ENCODE measurements at places on chromosomes 1 and 21.

GRCh38 chr1:66523562-66523961 is 10.4 kb upstream of the SGIP1 start:
- DNase-seq: no peak

DNA sequence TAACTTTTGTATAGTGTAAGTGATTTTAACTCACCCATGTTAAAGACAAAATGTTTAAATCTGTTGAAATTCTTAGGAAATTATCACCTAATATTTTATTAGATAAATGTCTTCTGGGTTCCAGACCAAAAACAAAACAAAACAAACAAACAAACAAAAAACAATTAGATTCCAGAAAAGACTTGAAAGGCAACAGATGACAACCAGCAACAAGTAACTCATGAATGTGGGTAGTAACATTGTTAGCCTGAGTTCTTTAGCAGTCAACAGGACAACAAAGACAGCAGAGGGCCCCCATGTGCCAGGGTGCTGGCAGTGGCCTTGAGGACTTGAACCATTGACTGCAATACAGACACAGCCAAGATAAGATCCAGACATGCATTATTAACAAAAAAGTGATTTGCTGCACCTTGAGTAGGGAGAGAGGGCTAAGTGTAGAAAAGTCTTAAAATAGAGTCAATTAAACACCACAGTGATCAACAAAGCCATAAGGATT is 2.4 kb upstream of the CD247 start:
- DNase-seq: no peak

DNA sequence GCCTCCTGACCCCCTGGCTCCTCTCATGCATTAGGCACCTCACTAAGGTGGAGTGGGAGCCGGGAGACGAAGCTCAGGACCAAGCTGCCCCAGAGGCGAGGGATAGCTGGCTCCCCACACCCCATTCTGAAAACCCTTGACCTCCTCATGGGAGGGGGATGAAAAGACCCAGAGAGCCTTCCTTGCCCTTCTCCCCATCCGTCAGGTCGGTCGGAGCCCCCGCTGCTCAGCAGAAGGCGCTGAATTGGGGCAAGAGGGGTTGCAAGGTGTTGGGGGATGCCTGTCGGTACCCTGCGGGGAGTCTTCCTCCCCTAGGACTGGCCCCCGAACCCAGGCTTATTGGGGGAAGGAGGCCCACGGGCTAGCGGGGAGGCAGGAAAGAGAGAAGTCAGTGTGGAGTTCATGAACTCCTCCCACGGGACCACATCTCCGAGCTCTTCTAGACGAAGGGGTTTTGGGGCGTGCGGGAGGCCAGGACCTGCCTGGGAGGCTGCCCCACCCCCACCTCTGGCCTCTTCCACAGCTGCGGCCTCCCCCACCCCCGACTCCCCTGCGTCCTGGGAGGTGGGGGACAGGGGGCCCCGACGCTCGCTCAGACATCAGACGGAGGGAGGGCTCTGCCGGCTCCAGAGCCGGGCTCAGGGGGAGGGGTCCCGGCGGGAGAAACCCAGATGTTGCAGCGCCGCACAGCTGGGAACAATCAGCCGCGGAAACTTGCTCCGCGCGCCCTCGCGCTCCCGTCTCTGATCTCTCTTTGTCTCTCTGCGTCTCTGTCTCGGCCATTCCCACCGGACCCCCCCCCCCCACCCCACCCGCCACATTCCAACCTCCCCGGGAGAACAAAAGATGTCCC is 719 bp downstream of the MFAP2 start:
- no peak for DNase-seq

DNA sequence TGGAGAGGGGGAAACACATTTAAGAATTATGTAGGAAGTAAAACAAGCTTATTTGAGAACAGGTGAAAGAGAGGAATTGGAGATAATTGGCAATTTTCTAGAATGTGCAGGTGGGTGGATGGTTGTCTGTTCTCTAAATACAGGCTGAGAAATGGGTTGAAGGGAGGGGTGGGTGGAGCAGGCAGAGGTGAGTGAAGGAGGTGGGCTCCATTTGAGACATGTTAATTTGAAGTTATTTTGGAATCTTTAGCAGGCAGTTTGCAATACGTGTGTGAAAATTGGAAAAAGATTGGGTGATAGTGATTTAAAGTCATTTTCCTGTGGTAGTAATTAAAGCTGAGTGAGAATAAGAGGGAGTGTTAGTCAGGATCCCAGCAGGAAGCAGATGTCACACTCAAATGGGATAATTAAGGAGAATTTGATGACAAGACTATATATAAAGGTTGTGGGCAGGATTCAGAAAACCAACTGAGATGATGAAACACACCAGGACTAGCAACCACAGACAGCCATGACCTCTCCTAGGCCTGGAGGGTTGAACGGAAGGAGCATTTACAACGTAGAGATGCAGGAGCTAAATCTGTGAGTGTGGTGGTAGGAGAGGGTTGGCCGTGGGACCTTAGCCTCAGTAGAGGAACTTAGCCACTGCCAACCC is 40.6 kb downstream of the CHRM3 start:
- DNase-seq: no peak

DNA sequence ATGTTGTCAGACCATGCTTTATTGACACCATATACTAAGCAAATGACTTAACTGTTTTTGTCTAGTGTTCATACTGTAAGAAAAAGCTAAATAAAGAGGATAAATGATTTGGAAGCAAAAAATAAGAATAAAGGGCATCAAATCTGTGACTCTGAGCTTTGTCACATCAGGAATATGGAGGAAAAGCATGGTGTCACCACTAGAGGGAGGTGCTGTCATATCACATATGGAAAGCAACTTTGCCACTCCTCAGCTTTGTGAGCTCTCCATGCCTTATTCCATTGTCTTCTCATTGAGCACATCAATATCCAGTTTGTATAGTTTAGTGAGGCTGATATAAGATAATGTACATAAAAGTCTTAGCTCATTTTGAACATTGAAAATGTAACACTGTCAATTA is 20.8 kb upstream of the GBP1 start:
- no peak for DNase-seq

GRCh38 chr1:165114022-165114888 is 242.3 kb downstream of the LMX1A start:
- no peak for DNase-seq

- DNase-seq: no peak
Measured at GRCh38 chr1:145858238-145858900, 512 bp downstream of the PIAS3 start.

- no peak for DNase-seq
Measured at GRCh38 chr1:91700771-91701471, 185.0 kb downstream of the TGFBR3 start.

DNA sequence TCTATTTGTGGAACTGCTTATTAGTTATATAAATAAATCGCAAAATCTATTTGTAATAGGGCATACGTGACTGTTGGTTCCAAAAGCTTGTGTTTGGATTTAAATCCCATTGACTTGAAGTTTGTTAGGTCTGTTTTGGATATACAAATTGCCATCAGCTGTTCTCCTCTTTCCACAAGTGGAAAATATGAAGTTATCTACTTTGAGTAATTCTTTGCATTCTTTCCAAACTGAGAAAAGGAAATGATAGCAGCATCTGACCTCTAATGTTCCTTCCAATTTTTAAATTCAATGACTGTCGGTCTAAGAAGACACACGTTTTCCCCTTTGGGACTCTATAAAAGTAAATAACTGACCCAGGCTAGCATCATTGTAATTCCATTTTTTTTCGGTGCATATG is 165.7 kb upstream of the SGIP1 start:
- no peak for DNase-seq

Data from activated CD4-positive, alpha-beta T cell treated with anti-CD3 and anti-CD28 coated beads, Interleukin-2, amount 50 U/mL, for 24 hours (primary cell).